ENCODE measurements at places on chromosomes 12 and 14.

DNA sequence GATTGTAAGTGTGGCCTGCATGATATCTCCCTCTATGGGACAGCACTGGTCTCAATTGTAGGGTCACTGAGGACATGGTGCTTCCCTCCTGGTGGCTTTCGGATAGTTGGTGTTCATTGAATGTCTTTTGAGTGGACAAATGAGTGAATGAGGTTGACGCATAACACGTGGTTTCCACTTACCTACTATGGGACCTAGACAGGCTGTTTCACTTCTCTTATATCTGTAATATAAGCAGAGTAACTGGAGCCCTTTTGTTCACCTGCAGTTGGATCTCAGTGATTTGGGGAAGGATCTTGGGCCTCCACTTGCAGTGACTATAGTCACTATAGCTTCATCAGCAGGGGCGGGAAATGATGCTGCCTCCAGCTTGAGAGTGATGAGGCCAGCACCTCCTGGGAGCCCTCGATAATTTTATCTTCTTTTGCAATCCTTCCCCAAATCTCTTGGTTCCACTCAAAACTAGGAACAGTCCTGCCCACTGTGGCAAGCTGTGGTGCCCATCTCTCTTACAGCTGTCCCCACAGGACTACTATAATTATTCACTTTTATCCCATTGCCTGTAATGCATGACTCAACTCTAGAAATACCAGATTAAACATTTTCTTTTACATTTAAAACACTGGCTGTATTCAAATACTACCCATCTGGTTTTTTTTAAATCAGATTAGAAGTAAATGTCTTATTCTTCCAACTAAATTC lies 242.9 kb downstream of the CHST11 start:
- no peak for DNase-seq

- no peak for DNase-seq
These were observed 804.4 kb downstream of the FLRT2 start for GRCh38 chr14:86334355-86334754.

GRCh38 chr14:98375566-98375965 lies 896.4 kb downstream of the BCL11B start:
- no peak for DNase-seq

GRCh38 chr14:51014625-51015024 lies 70.3 kb upstream of the PYGL start:
- no peak for DNase-seq

- no peak for DNase-seq
These were observed 252.5 kb downstream of the SLC6A15 start for GRCh38 chr12:84660139-84660538.

GRCh38 chr12:19780460-19780859 lies 341.2 kb downstream of the AEBP2 start:
- no peak for DNase-seq

- DNase-seq: no peak
These were observed 220.5 kb downstream of the SEC23A start for GRCh38 chr14:38882533-38882932.

DNA sequence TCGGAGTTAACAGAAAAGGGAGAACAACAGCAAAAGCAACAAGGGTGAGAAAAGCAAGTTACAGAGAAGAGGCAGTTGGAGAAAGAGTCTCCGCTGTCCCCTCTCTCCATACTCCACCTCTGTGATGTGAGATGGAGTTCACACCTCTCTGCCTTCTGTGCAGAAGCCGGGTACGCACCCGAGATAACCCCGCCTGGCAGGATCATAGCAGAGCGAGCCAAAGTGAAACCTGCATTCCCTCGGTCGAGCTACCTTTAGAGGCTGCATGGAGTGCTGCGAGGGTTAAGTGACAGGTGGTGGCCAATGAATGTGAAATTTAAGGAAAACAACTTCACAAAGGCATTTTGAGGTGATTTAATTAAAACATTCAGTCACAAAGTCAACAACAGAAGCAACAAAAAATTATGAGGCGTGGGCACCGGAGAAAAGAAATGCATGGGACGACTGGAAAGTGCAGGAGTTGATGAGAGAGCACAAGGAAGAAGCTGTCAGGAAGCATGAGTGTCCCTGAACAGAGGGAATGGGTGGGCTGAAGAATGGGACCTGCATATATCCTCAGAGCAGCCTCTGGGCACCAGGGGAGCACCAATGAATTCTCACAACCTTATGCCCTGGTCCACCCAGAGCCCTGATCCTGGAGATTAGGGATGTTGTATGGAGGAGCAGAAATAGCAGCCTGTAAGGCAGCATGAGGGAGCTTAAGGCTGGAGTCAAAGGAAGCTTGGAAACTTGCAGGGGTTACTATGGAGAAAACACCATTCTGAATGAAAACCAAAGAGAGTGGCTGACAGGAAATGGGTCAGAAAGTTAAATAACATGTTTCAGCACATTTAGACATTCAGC lies 208.3 kb downstream of the EMP1 start:
- DNase-seq: no peak

GRCh38 chr14:106840258-106840657 lies 1313.9 kb downstream of the TMEM121 start:
- DNase-seq: no peak

DNA sequence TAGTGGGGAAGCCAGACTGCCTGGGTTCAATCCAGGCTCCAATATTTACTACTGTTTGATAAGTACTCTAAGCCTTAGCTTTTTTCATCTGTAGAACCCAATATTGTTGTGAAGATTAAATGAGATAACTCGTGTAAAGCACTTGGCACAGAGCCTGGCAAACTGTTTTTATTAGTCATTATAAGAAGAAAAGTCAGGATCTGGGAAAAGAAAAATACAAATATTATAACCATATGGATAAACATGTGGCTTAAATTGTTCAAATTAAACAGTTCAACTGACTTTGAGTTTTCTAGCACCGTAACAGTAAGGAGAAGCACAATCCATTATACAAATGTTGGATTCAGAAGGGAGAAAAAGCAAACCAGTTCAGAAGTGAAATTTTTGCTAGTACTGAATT lies 22.0 kb upstream of the CDK17 start:
- no peak for DNase-seq

Data from stimulated activated CD4-positive, alpha-beta T cell treated with anti-CD3 and anti-CD28 coated beads, Interleukin-4, amount 100 ng/mL, for 1 hour (primary cell).